ENCODE measurements at places on chromosomes 2 and 18. TPM values are rescaled to one million over a fixed set of nuclear protein-coding genes. Genes with fewer than 3 reads are reported as not detected.

The POMC gene
- not detected for total RNA-seq

DNA sequence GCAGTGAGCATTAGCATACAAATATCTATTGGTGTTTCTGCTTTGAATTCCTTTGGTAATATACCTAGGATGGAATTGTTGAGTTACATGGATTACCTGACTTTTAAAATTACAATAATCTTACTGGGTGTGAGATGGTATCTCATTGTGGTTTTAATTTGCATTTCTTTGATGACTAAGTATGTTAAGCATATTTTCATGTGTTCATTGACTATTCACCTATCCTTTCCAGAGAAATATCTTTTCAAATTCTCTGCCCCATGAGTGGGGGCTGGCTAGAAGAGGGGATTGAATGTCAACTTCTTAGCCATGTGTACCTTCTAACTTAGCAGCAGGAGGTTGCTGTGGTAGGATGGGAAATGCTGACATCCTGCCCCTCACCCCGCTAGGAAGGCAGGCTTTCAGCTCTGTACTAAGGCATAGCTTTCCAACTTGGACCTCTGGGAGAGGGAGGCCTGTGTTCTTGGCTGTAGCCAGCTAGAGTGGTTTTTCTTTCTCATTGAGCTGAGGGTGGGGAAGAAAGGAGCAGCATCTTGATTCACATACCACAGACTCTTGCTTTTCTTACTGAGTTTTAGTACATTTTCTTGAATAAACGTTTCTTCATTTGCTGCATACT, 63.3 kb upstream of the TTC27 start:
- DNase-seq = no peak

- DNase-seq = no peak
These were observed 93.9 kb upstream of the RPE start for GRCh38 chr2:209908511-209908910.

- no peak for DNase-seq
These were observed 1341.3 kb upstream of the PIK3C3 start for GRCh38 chr18:40613721-40614120.
